Spleen (tissue), 13 donors: ENCODE measurements at places on chromosomes 2 and 18.

- no peak for DNase-seq
Measured at GRCh38 chr2:203737360-203737759, 30.9 kb downstream of the CD28 start.

DNA sequence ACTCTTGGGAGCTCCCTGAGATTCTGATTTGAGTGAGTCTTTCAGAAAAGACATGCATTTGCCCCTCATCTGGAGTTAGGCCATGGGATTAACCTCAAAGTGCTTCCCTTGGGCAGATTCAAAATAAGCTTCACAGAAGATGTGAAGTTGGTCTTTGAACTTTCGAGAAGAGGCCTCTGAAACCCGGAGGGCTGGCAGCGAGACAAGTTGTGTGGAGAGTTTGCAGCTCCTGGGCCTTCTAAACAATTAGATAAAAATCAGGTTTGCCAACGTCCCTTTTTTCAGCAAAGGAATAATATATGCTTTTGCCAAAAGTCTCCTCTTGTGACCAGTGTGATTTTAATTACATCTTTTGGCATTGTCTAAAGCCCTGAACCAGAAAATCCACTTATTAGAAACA, 489.7 kb downstream of the SOX11 start:
- DNase-seq, result no peak

DNA sequence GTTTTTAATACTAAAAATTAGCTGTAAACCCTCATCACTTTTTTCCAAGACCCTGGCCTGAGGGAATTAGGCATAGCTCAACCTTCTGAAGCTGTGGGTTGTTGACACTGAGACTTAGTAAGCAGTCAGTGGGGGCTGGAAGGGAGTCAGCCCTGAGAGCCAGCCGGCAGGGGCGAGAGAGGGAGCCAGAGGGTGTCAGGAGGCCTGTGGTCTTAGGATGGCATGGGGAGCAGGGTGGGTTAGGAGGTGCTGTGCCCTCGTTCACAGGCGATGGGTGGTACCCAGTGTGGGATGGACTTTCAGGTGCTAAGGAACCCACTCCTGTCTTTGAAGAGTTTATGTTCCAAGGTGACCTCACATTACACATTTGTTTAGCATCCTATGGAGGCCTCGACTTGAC, 49.3 kb downstream of the IL1RL2 start:
- no peak for DNase-seq

DNA sequence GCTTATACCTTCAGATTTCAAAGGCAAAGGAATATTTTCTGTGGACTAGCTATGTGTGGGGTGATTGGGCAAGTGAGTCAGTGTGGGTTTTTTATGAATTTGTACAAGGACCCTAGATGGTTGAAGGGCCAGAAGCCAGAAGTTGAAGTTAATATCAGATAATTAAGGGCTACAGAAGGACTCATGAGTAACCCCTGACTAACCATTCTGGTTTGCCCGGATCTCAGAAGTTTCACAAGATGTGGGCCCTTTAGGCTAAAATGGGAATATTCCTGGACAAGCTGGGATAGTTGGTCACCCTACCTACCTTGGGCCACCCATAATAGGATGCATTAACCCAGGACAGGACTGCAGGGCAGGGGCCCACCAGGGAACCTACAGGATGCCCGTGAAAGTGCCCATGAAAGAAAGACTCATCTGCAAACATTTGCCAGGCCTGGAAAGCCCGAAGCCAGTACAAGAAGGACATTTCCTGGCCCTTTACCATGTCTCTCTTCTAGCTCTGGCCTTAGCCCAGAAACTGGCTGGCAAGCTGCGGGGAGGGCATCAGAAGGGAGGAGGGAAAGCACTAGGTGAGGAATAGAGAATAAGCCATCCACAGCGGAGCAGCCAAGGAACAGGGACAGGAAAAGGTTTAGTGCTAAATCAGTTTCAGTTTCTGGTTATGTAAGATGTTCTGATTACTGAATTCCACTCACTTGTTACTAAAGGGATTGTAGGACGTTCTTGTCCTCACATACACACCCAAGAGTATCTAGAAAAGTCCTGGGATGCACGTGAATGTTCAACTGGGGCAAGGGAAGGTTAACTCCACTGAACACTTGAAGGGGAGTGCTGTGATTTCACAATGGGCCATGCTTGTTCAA, 33.6 kb downstream of the GCG start:
- no peak for DNase-seq

DNA sequence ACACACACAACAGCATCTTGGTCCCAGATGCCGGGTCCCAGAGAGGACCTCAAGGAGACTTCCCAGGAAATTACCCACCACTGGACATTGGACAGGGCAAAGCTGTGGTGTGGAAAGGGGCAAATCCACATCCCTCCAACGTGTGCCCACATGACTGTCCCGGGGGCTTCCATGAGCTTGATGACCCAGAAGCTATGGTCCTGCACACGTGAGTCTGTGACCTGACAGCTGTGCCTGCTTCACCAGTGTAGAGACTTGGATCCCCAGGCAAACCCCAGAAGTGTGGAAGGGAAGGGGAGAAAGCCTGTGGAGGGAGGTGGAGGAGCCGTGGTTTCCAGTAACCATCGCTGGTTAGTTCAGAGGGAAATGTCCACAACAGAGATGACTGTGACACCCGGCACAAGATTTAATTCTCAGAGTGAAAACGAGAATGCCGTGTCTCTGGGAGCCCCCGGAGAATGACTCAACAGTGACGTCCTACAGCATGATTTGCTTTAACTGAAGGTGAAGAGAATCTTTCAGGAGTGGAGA, 19.1 kb upstream of the GPR55 start:
- DNase-seq, result no peak

- no peak for DNase-seq
Measured at GRCh38 chr2:21916934-21917522, 793.3 kb downstream of the TDRD15 start.

- DNase-seq, result peak; percentile 58
Measured at GRCh38 chr2:239813261-239814115, 211.7 kb downstream of the NDUFA10 start.

GRCh38 chr18:56795381-56795780, 144.2 kb downstream of the WDR7 start:
- no peak for DNase-seq

DNA sequence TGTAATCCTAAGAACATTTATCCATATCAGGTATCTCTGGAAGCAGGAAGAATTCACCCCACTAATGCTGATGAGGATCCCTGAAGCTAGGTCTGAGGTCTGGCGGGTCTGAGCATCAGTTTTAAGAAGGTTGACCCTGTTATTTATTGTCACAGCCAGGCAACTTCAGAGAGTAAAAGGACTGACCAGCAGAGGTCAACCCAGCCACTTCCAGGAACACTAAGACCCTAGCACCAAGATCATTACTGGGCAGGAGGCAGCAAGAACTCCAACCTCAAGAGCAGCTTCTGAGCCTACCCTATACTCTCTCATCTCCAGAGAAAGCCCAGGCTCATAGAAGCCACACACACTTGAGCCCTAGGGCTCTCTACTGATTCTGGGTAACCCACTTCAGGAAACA, 901.4 kb downstream of the DCDC2C start:
- no peak for DNase-seq

DNA sequence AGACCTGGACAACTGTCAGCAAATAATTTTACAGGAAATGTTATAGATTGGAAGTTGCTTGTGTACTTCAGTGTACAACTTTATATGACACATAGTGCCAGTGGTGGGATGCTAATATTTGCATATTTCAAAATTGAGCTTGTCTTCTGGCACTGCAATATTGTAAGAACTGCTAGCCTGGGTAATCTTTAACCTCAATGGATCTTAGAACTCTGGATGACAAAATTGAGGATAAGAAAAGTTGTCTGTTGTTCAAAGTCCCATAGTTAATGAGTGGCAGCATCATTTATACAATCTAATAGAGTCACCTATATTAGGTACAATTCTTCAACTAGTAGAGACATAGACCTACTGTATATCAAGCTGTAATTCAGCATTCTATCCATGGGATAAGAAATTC, 110.3 kb downstream of the MEIS1 start:
- no peak for DNase-seq

DNA sequence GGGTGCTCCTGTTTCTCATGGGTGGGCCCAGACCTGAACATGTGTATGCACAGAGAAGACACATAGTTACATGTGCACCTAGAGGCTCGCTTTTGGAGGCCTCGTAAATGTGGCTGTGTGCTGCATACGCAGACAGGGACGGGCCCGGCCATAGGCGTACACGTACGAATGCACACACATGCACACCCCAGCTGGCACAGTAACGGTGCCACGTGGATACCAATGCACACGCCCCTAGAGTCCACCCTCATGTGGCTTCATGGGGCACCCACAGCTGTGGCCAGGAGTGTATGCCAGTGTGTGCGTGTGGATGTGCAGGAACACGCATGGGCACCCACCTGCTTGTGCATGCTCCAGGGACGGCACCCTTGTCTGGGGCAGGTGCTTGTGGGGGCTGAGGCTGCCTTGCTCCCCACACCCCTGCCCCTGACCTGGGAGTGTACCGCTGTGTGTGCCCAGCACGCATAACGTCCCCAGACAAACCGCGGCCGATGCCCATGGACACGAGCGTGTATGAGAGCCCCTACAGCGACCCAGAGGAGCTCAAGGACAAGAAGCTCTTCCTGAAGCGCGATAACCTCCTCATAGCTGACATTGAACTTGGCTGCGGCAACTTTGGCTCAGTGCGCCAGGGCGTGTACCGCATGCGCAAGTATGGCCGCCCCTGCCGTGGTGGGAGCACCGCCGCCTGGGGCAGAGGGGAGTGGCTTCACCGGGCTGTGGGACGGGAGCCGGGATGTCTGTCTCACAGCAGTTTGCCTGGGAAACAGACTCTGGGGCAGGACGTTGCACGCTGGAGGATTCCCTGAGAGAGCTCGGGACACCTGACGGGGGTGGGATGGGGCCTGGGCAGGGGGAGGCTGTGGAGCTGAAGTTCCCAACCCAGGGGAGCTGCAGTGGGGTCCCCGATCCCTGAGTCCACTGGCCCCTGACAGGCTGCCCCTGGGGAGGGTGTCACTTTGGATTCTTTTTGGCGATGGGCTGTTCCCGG, 21.0 kb downstream of the ZAP70 start:
- peak; percentile 72 for DNase-seq

GRCh38 chr18:39737869-39738268, 2172.3 kb upstream of the CELF4 start:
- no peak for DNase-seq
